ENCODE measurements at places on chromosomes 12 and 14. TPM values are rescaled to one million over a fixed set of nuclear protein-coding genes. Genes with fewer than 3 reads are reported as not detected.

ADAM20 gene
- 0.31 TPM for total RNA-seq

SLC7A8 gene
- total RNA-seq = 18.2 TPM

EMP1 gene
- total RNA-seq = 459 TPM

ATL1 gene
- total RNA-seq = 12.0 TPM

ADAMTS20 gene
- not detected for total RNA-seq

ALG10B gene
- 4.9 TPM for total RNA-seq

MYH6 gene
- not detected for total RNA-seq

CABP1 gene
- 1.2 TPM for total RNA-seq

HSP90B1 gene
- total RNA-seq = 482 TPM

MFAP5 gene
- 10.9 TPM for total RNA-seq

- DNase-seq = no peak
Measured at GRCh38 chr14:77004711-77005460, 23.6 kb downstream of the IRF2BPL start.

DNA sequence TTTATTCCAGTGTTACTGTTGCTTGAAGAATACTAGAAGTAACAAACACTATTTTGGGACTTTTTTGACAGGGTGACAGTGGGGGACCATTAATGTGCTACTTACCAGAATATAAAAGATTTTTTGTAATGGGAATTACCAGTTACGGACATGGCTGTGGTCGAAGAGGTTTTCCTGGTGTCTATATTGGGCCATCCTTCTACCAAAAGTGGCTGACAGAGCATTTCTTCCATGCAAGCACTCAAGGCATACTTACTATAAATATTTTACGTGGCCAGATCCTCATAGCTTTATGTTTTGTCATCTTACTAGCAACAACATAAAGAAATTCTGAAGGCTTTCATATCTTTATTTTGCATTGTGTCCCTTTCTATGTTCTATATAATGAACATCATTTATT is 44.5 kb downstream of the TMPRSS12 start:
- DNase-seq = no peak

DNA sequence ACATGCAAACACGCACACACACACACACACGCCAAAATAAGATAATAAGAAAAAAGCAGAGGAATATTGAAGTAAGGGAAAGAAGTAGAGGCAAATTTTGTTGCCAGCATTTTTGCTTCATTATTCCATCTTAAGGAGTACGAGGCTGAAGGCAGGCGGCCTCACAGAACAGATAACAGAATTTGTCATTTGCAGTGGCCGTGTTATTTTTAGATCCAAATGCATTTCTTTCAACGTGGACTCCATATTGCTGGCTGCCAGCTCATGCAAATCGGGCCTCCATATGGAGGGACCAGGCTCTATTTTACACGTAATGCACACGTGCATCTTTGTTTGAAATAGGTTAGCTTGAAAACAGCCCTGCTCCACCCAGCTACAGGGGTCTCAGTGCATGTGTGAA is 172.9 kb downstream of the RBM19 start:
- DNase-seq = no peak

GRCh38 chr14:95679998-95680735 is 6.1 kb upstream of the TCL1B start:
- DNase-seq = no peak

GRCh38 chr12:59147791-59148190 is 227.5 kb upstream of the LRIG3 start:
- no peak for DNase-seq

DNA sequence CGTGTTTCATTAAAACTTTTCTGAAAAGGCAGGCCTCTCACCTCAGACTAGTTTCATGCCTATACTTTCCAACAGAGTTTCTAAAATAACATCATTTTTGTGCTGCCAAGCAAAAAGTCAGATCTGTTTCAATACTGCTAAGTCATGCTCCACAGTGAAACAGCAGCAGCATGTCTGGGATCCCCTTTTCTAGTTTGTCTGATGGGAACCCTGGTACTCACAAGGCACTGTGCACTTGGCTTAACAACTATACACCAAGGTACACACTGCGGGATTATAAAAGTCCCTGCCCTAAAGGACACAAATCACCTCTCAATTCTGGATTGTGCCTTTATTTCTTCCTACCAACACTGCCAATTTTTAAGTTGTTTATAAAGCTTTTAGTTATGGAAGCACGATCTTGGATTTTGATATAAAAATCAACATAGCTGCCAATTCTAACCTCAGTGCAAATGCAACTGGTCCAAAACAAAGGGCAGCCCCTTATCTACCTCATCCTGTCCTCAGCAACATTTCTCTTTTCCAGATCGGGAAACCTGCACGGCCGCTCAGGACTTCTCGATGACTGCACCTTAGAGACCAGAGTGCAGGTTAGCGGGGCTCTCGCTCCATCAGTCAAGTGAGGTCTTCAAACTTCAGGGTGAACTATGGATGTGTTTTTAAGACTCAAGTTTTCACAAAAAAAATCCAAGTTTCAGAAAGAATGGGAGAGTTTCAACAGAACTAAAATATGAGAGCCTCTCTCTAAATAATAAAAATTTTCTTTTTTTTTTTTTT is 1.7 kb upstream of the EIF5 start:
- DNase-seq = no peak

- no peak for DNase-seq
Measured at GRCh38 chr14:30550335-30550734, 8.6 kb upstream of the G2E3 start.

DNA sequence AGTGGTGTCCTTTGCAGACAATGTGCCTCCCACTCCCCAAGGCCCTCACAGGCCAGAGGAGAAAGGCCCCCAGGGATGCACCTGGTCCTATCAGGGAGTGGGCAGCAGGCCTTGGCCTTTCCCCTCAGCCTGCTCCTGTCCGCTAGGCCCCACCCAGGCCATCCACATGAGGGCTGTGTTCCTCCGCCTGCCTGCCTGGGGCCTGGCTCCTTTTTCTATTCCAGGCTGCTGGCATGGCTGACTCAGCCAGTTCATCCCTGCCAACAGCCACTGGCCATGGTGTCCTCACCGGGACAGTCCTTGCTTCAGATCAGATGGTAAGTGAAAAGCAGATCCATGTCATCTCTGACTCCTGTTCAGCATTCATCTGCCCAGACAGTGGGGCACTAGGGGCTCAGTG is 13.4 kb downstream of the ISM2 start:
- DNase-seq = no peak

GRCh38 chr12:116074686-116075085 is 202.8 kb downstream of the MED13L start:
- DNase-seq = no peak

DNA sequence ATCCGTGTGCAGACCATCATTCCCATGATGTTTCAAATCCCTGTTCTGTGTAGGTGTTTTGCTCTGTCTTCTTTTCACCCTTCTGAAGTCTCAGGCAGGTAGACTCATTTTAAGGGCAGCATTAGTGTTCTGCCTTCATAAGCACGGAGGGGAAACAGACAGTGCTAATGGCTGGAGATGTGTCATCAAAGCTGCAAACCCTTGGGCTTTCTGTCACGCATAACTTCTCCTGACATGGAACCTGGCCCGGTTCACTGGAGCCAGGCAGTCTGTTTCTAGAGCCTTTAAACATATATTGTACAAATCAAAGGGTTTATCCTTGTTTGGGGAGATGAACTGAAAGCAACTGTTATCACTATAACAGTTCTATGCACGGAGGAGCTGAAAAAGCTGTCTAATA is 141.4 kb downstream of the TMEM132D start:
- DNase-seq = no peak

DNA sequence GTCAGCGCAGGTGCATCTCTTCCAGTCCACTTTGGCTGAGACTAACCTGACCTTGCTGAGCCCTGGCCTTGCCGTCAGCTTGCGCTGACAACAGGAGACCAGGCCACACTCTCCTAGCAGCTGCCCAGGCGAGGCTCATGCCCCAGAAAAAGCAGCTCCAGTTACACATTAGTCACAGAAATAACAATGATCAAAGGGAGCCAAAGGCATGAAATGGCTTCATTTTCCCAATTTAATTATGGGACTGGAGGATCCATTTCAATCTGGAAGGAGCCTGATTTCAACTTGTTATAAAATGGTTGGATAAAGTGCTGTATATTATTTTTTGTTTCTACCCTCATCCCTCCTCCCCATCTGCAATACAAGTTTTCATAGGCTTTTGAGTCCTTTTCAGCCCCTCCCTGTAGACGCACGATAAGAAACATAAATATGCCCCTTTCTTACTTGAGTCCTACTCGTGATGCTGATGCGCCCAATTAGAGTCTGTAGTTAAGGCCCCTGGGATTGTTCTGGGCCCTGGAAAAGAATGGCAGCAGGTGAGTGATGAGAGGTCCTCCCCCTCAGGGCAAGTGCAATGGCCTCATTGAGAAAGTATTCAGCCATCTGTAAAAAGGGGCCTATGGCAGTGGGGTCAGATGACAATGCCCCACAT is 376.0 kb downstream of the C12orf75 start:
- no peak for DNase-seq

DNA sequence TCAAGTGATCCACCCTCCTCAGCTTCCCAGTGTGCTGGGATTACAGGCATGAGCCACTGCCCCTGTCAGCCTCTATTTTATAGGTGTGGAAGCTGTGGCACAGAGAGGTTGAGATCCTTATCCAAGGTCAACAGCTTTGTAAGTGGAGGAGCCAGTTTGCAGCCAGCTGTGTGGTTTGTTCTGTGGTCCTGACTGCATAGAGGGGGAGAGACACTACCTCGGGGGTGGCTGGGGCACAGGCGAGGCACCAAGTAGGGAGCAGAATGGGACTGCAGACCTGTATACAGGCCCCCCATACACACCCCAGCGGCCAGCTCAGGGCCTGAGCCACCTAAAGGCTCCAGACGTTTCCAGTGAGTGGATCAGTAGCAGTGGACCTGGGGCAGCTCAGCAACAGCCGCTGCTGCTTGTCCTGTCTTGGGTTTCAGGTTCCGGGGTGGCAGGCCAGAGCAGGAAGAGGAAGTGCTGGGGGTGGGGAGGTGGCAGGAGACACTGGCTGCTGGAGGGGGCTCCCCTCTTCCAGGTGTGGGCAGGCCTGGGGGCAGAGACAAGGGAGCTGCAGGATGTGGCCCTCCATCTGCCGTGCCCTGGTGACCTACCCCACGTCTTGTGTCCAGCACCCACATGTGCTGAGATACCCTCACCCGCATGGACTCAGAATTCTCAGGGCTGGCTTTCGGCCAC is 11.0 kb downstream of the ORAI1 start:
- peak; percentile 44 for DNase-seq

DNA sequence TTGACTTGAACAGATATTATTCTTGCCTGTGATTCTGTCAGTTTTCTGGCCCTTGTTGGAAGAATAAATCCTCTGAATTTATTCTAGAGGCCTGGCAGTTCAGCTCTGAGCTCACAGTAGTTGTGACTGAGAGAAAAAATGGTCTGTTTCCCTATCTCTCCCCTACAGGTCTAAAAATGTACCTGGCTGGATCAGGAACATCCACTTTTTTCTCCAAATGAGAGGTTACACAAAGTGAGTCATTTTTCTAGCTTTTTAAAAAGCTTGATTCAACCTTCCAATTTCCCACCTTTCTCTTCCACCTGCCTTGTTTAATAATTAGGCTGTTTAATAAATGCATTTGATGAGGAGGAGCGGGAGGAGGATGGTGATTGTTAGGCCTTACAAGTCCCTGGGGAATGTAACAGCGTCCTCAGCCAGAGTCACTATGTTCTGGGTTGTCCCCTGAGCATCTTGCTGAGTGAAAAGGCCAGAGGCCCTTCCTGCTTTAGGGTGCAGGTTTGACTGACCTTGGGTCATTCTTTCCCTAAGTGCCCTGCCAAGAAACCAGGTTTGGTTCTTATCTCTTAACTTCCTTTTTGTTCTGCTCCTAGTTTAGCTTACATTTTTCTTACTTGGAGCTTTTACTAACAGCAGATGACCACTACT is 91.7 kb upstream of the FUT8 start:
- no peak for DNase-seq

- peak; percentile 84 for DNase-seq
Measured at GRCh38 chr14:73764406-73765280, 50.5 kb upstream of the PNMA1 start.

DNA sequence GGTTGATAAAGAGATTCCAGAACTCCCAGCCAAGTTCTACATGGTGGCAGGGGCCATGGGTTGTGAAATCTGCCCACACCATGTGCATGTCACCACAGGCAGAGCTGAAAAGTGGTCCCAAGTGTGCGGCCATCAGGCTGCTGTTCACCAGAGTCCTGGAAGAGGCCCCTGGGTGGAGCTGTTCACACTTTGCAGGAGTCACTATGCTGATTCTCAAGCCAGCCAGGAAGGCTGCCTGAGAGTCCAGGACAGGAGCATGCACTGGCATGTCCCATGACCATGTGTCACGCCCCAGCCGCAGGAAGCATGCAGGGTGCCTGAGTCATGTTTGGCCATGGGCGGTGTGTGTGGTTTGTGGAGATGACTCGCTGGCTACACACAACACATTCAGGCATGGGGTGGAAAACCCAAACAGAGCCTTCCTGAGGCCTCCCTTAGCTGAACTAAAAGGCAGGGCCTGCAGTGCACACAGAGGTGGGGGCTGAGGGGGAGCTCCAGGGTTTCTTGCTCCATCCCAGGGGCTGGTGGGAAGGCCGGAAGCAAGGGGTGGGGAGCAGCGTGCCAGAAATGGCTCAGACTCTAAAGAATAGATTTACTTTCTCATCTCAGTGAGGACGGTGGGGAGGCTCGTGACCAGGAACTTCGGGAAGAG is 19.4 kb downstream of the ABCB9 start:
- peak; percentile 78 for DNase-seq

GRCh38 chr12:28770322-28770721 is 378.8 kb upstream of the FAR2 start:
- peak; percentile 25 for DNase-seq

- peak; percentile 45 for DNase-seq
Measured at GRCh38 chr12:48002773-48003218, 1.5 kb downstream of the COL2A1 start.

DNA sequence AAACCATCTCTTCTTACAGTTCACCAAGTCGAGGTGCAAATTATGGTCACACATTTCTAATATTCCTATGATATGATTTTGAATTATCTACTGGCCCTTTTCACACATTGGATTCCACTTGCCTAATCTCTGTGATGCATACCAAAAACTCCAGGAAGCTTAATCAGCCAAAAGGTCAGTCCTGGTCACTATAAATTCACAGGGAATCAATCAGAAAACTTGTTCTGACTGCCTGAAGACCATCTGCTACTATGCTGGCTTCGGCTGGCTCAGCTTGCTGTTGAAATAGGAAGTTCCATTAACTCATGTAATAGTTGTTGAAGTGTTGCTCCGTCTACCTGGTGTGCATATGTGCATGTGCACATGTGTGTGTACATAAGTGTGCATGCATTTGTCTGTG is 142.8 kb upstream of the FLRT2 start:
- DNase-seq = no peak

DNA sequence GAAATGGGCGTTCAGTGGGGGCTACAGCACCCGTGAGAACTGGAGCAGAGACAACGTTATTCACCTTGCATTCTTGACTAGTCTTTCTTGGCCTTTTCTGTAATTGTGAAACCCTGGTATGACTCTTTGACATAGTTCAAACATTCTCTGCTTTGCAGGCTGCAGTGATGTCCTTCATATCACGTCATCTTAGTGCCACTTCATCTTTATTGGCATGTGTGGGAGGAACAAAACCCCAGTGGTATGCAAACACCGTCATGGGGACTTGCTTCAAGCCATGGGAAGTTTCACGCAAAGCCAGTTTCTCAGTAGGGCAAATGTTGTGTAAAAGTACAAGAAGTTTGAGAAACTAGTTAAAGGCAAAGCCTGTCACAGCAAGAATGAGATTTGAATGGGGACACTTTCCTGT is 20.2 kb upstream of the DUSP16 start:
- no peak for DNase-seq

GRCh38 chr14:61103541-61104339 is 122.7 kb downstream of the SLC38A6 start:
- peak; percentile 16 for DNase-seq

- DNase-seq = peak; percentile 77
Measured at GRCh38 chr14:21038441-21039422, 3.4 kb upstream of the RNASE7 start.
